ENCODE measurements at places on chromosomes 2 and 18.
A peak's percentile ranks its signal among the peaks of the same experiment; 100 is the strongest.

DNA sequence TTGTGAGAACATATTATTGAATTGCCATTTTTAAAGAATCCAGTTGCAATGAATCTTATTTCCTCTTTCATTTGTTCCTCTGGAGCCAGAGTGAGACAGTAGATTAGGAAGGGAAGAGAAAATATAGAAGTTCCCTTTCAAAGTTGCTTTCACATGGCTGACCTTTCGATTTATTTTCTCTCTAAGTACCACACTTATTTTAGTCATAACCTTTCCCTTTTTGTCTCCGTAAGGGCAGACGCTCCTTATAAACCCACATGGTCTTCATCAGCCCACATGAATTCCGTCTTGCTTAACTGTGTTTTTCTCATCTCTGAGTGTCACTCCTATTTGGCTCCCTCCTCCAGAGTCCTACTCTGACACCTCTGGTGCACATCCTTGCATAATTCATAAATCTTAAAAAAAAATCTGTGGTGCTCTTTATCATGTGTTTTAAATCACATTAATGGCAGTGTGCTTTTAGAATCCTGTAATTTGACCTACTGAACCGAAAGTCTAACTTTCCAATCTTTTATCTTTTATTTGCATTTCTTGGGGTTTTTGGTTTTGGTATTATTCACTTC is 38.5 kb upstream of the ZNF396 start:
- DNase-seq: no peak

GRCh38 chr2:127143841-127144782 is 37.2 kb upstream of the BIN1 start:
- DNase-seq: no peak

- DNase-seq: no peak
Measured at GRCh38 chr2:100596465-100596864, 33.7 kb downstream of the PDCL3 start.

GRCh38 chr2:152611458-152612231 is 105.6 kb downstream of the PRPF40A start:
- DNase-seq: peak; percentile 25

DNA sequence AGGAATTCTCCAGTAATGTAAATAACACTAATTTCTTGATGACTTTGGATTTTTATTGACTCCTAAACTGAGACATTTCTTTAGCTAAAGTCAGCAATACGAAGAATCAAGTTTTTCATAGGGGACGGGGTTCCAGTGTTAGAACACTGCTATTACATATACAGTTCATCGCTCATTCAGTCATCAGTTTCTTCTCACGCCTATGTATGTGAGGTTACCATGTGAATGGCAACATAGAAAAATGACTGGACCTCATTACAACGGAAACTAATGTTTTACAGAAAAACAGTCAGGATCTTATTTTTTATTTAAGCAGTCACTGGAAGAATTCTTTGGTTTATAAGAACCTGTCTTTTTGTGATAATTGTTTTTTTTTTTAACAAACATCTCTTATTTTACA is 56.4 kb downstream of the THADA start:
- DNase-seq: no peak

DNA sequence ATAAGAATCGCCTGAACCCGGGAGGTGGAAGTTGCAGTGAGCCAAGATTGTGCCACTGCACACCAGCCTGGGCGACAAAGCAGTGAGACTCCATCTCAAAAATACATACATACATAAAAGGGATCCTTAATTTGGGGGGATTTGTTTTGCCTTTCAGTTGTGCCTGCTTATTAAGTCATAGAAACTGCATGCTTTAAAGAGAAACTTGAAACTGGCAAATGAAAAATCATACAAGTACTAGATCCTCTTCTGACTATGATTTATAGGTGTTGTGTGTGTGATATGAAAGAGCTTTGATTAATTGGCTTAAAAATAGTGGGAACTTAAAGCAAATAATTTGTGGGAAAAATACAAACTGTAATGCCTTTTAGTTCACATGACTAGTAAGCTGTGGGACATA is 963.7 kb downstream of the CNTNAP5 start:
- no peak for DNase-seq

- DNase-seq: peak; percentile 98
Measured at GRCh38 chr18:48488388-48488850, 50.4 kb upstream of the CTIF start.

- no peak for DNase-seq
Measured at GRCh38 chr2:237092920-237093781, 7.5 kb downstream of the COPS8 start.

DNA sequence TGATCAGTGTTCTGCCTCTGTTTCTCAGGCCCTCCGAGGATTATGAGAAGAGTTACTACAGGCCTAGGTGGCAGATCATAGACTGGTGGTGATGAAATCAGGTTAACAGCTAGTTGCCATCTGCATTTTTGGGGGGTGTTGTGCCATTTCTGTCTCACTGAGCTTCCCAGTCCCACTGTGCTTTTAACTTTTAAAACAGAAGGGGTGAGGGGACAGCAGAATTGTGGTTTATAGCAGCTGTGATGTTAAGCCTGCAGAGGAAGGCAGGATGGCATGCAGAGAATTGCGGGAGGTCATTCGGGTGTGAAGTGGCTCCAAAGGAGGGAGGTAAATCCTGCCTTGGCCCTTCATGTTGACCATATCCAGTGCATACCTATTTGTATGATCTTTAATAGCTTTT is 5.0 kb downstream of the CAB39 start:
- DNase-seq: peak; percentile 85

DNA sequence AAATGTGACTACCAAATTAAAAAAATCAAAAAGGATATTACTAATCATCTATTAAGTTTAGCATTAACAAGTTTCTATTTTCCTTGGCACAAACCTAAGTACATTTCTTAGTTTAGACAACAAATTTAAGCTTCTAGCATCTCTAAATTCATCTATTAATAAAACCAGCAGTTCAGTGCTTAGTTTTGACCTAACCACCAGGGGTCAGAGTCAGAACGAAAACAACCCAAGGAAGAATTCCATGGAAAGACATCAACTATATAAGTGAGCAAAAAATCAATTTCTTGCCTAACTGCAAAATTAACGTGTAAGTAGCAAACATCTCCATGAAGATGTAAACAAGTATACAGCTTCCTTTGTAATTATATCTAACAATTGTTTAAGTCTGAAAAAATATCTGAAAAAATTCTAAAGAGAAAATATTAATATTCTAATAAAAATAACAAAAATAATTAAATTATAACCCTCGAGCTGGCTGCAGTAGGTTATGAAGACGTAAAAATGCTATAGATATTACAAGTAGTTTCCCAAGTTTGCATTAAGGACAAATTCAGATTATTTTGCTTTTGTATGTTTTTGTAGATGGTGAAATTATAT is 83.7 kb downstream of the CERKL start:
- DNase-seq: peak; percentile 42

- no peak for DNase-seq
Measured at GRCh38 chr2:10004836-10005235, 38.5 kb upstream of the KLF11 start.

DNA sequence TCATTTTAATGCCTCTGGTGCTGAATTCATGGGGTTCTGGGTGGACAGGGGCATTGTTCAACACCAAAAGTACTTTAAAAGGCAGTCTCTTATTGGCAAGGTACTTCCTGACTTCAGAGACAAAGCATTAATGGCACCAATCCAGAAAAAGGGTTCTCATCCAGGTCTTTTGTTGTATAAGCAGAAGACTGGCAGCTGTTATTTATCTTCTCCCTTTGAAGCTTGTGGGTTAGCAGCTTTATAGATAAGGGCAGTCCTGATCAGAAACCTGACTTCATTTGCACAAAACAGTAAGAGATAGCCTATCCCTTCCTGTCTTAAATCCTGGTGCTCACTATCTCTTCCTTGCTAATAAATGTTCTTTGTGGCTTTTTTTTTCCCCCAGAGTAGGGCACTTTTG is 68.8 kb downstream of the VPS54 start:
- DNase-seq: peak; percentile 84
